ENCODE measurements at places on chromosomes 6 and 20. TPM values are rescaled to one million over a fixed set of nuclear protein-coding genes. Genes with fewer than 3 reads are reported as not detected.

DTNBP1 gene
- total RNA-seq: 25.3 TPM

- no peak for DNase-seq
These were observed 156.3 kb downstream of the SCML4 start for GRCh38 chr6:107667790-107668189.

DNA sequence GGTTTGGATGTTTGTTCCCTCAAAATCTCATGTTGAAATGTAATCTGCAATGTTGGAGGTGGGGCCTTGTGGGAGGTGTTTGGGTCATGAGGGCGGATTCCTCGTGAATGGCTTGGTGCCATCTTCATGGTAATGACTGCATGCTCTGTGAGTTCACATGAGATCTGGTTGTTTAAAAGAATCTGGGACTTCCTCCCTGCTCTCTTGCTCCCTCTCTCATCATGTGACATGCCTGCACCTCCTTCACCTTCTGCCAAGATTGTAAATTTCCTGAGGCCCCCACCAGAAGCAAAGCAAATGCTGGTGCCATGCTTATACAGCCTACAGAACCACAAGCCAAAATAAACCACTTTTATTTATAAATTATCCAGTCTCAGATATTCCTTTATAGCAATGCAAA lies 250.3 kb upstream of the PLN start:
- DNase-seq: no peak

C20orf204 gene
- 2.1 TPM for total RNA-seq

CRISP3 gene
- 1.1 TPM for total RNA-seq

- no peak for DNase-seq
These were observed 218.4 kb upstream of the GGTLC1 start for GRCh38 chr20:24206995-24207394.

DNA sequence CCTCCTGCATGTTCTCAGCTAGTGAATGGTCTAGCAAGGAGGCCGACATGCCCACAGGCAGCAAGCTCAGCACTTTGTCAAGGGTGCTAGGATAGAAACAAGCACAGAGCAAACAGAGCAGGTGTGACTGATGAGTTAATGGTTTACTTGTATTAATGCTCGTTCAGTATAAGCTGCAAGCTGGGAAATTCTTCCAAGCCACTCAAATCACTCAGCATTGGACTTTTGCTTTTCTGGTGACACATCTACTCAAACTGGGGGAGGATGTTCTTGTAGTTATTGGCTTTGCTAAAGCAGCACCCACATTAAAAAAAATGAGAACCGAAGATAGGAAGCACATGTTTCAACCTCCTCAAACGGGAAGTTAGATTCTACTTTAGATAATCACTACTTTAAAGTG lies 43.1 kb upstream of the NEDD9 start:
- DNase-seq: no peak

DNA sequence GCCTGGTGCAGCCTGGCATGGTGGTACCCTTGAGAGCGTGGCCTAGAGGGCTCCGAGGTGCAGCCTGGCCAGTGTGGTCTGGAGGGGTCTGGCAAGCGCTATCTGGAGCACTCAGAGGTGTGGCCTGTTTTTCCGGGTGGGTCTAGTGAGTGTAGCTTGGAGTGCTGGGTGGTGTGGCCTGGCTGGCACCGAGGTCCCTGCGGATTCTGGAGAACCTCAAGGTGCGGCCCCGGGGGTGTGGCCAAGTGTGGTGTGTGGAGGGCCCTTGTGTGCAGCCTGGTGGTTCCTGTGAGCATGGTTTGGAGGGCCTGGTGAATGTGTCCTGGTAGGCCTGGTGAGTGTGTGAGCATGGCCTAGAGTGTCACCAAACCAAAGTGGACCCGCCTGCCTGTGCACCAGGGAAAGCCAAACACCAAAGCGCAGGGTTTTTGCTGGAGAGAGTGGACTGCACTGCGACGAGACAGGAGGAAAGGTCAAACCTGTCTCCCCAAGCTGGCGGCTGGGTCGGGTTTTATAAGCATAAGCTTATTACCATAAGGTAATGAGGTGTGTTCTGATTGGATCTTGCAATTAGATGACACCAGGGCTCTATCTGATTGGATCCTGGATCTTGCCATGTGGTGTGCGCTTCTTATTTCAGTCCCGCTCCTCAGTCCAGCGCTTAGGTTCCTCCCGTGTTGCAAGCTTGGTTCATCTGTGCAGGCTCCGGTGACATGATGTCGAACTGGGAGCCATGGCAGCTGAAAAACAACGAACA lies 35.7 kb downstream of the IGF2R start:
- DNase-seq: no peak

MROH8 gene
- 5.2 TPM for total RNA-seq

DNA sequence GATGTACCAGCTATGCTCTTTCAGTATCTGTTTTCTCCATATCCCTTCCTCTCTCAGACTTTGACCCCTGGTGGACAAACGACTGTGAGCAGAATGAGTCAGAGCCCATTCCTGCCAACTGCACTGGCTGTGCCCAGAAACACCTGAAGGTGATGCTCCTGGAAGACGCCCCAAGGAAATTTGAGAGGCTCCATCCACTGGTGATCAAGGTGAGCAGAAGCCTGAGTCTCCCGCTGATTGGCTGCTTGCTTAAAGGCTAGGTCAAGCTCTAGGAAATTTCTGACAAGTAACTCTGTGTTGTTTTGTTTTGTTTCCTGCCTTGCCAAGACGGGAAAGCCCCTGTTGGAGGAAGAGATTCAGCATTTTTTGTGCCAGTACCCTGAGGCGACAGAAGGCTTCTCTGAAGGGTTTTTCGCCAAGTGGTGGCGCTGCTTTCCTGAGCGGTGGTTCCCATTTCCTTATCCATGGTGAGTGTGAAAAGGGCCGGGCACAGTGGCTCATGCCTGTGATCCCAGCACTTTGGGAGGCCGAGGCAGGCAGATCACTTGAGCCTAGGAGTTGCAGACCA lies 28.6 kb downstream of the C6orf89 start:
- DNase-seq: no peak

DNA sequence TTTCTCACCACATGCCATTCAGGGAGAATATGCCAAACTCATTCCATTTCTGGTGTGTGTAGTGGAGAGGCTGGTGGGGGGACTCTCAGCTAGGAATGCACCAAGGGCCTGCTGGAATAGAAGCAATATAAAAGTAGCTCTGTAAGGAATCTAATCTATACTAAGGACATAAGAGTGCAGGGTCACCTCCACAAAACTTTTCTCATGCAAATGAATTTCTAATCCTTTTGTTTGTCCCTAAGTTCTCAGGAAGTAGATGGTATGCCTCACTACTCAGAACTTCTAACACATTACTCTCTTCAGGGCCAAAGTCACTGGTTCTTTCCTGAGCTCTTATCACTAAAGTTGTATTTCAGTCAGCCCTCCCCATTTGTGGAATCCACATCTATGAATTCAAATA lies 427.2 kb downstream of the C6orf118 start:
- DNase-seq: no peak

DNAH8 gene
- total RNA-seq: 0.13 TPM

- no peak for DNase-seq
These were observed 248.1 kb downstream of the CD109 start for GRCh38 chr6:73943930-73944652.

FOXS1 gene
- total RNA-seq: 25.0 TPM

DNA sequence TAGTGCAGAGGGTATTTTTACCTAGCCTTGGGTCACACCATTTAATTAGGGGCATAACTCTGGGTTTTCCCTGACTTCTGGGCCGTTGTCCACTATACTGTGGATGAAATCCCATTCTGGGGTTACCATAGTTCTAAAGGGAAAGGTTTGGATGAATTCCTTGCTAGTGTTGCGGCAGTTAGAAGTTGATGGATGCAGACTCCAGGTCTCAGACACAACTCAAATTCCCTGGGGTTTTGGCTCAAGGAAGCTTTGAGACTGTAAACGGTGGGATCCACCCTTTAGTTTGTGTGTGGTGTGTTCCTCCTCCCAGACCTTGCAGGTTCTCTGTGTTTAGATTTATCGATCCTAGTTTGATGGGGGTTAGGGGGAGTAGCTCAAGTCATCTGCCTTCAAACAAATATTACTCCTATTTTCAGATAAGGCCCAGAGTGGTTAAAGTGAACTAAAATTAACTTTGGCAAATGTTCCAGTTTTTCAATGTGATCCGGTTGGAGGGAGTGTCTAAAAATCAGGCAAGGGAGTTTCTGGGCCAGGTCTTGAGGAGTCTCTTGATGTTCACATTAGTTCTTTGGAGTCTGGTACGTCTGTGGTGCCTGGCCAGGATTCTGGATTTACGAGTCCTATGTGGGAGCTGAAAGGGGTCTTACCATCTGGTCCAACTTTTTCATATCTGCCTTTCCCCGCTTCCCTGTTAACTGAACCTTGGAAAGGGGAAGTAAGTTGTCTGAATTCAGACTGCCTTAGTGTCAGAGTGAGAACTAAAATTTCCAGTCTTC lies 1.5 kb downstream of the RALY start:
- no peak for DNase-seq

DNA sequence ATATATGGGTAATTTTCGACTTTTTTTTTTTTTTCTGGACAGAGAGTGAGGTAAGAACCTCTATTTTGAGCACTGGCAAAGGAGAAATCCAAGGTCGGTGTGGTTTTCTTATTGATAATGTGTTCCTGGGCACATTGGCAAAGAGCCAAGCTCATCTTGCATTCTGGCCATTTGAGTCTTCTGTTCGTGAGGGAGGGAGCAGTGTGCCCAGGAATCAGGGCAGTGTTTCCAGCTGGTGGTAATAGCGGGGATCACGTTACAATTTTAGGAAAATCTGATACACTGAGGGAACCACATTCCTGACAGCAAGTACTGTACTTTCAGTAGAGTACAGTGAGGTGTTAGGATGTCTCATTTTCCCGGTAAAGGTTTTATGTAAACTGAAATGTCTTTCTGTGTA lies 442.3 kb upstream of the MAP3K7 start:
- DNase-seq: no peak

- DNase-seq: no peak
These were observed 11.3 kb downstream of the NT5E start for GRCh38 chr6:85460921-85461797.

GPR6 gene
- total RNA-seq: not detected

EZR gene
- 113 TPM for total RNA-seq

DNA sequence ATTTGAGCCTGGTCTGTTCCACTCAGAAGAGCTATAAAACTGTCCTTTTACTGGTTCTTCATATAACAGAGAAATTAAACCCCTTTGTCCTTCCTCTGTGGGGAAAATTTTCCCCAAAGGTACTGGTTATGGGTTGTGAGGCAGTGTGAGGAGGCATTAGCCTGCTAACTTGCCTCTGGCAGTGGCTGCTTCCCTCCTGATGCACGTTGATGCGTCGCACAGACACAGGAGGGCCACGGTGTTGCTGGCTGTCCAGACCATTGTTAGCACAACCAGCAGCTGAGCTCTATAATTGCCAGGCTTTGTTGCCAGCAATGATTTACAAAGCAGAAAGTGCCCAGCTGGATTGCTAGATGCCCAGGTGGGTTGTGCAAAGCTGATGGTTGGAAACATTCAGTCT lies 10.1 kb downstream of the AAR2 start:
- DNase-seq: no peak

FAM184A gene
- 7.8 TPM for total RNA-seq

DNA sequence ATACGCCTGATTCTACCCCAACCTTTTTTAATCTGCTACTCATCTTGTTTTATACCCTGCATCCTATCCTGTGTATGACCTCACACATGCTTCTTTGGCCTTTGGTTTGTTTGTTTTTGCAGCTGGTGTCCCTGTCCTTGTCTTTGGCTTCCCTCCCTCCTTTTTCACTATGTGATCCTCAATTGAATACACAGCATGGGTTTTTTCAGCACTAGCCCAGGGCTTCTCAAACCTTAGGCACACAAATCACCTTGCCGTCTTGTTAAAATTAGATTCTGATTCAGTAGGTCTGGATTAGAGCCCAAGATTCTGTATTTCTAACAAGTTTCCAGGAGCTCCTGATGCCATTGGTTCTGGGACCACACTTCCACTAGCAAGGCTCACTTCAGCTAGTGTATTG lies 321.5 kb upstream of the MAN1A1 start:
- no peak for DNase-seq

FAXC gene
- total RNA-seq: 0.49 TPM

DNA sequence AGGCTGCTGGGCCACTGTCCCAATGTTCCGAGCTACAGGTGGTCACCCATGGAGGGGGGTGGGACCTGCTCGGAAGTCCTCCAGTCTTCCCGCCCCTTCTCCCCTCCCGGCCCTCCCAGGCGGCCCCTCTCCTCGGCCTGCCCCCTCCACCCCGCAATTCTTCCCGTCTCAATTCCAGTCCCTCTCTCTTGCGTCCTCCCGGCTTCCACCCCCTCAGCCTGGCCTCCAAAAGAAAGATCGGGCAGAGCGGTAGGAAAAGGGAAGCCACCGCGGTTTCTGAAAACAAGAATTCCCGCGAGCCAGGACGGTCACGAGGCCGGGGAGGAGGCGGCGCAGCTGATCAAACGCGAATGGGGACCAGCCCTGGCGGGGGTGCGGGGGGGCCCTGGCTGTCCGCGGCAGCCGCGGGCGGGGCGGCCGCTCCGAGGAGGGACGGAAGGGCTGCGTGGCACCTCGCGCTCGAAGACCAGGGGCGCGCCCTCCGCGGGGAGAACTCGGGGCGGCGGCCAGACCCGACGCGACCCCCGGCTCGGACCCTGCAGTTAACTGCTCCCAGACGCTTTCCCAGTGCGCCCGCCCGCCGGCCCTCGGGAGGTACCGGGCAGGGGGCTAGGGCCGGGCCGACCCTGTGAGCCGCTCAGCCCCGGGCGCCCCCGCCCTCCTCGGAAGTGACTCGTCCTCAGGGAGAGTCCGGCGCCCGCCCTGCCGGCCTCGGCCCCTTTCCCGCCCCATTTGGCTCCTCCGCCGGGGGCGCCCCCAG lies 1.0 kb downstream of the PXDC1 start:
- DNase-seq: peak; percentile 95

GRCh38 chr6:134936931-134937330 lies 13.0 kb downstream of the ALDH8A1 start:
- DNase-seq: no peak

- DNase-seq: no peak
These were observed 240.9 kb downstream of the COL12A1 start for GRCh38 chr6:74964871-74965441.

- DNase-seq: no peak
These were observed 18.7 kb downstream of the FAM50B start for GRCh38 chr6:3867641-3868502.

PNLDC1 gene
- not detected for total RNA-seq

DNA sequence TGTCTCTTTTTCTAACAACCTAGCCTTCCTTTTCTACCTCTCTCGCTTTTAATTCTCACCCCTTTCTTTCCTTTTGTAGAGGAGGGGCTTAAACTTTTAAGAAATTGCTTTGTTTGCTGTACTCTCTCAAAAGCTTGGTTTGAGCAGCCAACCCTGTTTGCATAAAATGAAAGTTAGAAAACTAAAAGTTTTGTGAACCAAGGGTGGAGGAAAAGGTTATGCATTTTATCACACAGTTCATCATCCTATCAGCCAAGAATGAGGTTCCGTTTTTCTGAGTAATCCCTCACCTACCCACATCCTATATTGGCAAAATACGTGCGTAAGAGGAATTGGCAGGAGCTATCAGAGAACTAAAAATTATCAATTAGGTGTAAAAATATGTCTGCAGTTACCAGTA lies 42.8 kb upstream of the LOC128125822 start:
- no peak for DNase-seq

CGA gene
- total RNA-seq: not detected

LY6G6D gene
- total RNA-seq: not detected

DNA sequence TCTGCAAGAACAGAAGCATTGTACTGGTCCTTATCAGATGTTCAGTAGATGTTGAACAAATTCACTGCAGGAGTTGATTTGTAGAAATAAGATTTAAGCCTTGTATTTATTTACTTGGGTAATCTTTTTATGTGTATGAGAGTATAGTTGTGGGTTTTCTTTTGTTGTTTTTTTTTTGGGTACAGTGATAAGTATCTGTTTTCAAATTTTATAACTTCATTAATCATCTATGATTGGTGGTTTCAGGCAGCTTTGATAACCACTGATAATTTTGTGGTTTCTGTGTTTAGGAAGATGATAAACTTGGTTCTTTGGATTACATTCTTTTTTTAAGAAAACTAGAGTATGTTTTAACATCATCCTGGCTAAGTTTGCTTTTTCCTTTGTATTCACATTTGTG lies 2.8 kb downstream of the AFDN start:
- no peak for DNase-seq
